ENCODE measurements at places on chromosomes 11 and 22. TPM values are rescaled to one million over a fixed set of nuclear protein-coding genes. Genes with fewer than 3 reads are reported as not detected.

P2RX6 gene
- 0.66 TPM for total RNA-seq

NRIP3 gene
- 1.2 TPM for total RNA-seq

FAM180B gene
- total RNA-seq: not detected

GRCh38 chr11:23856654-23857053, 640.2 kb upstream of the LUZP2 start:
- DNase-seq: no peak

DNA sequence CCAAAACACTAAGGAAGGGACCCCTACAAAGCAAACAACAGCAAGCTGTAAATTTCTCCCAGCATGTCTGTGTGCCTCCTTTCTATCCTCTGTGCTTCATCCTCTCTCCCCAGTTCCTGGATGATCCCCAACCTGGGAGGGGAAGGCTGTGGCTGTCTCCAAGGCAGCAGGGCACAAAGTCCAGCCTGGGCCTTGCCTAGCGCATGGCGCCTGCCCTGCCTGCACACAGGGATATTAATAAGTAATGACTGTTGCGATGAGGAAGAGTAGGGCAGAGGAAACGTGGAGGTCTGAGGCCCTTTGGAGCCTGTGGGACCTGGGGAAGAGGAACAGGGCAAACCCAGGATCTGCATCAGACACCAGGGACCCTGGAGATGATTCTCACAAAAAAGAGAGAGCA, 2.0 kb downstream of the USH1C start:
- DNase-seq: no peak

Measured in thymus (tissue), 14 donors.